ENCODE measurements at places on chromosomes 3 and 15.

- DNase-seq: no peak
These were observed 147.9 kb upstream of the DPH6 start for GRCh38 chr15:35693886-35694285.

DNA sequence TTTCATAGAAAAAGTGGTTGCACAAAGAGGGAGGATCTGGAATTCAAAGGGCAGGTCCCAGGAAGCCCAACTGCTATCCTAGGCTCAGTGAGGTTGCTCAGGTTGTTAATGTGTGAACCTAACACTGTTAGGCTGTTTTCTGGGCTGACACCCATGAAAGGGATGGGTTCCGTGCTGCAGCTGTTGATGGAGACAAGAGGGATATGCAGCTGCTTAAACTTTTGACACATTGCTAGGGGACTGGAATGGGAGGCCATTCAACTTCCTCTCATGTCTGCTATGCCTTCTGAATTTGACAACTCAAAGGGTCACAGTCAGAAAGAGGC, 198.0 kb upstream of the NR2E3 start:
- DNase-seq: no peak

- no peak for DNase-seq
These were observed 185.5 kb downstream of the NFKBIZ start for GRCh38 chr3:102034639-102035451.

DNA sequence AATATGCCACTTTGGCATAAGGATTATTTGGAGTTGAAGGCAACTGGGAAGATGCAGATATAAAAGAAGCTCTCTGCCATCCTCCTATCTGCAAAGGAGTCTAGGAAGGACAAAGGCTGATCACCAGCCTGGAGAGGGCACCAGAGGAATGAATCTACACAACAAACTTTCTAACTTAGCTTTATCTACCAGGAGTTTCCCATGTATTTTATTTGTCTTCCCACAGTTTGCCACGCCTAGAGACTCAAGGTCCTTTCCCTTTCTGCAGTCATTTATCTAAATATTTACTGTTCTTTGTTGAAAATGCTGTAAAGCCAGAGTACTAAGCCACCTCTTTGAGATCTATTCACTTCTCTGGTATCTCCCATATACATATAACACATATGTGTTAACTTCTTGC, 32.2 kb downstream of the GPR176 start:
- DNase-seq: no peak

DNA sequence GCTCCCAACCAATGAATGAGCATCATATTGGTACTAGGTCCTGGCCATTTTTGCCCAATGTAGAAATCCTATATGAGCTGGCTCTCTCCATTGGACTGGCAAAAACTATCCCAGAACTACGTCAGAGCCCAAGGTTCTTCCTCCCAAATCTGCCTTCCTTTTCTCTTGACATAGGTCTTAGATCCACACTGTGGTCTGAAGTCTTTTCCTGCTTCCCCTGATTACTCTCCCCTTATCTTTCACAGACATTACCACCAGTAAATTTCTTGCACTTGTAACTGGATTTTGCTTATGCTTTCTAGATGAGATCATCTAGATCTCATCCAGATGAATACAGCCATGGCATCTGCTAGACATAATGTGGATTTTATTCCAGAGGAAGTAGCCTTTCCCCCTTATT, 141.2 kb upstream of the GADL1 start:
- no peak for DNase-seq

- DNase-seq: no peak
These were observed 75.1 kb downstream of the VGLL4 start for GRCh38 chr3:11568503-11569155.
